ENCODE measurements at places on chromosomes 5 and 9. TPM values are rescaled to one million over a fixed set of nuclear protein-coding genes. Genes with fewer than 3 reads are reported as not detected.
A peak's percentile ranks its signal among the peaks of the same experiment; 100 is the strongest.

PROB1 gene
- 1.6 TPM for total RNA-seq

ANXA1 gene
- total RNA-seq = 407 TPM

VDAC1 gene
- total RNA-seq = 257 TPM

FAM221B gene
- total RNA-seq = not detected

- H3K4me1 ChIP-seq = no peaks in the 10 kb centered on the region
- DNase-seq = no peak
- no peaks in the 10 kb centered on the region for H3K27me3 ChIP-seq
- no peak overlapping the region for H3K4me3 ChIP-seq
- no peak overlapping the region for H3K27ac ChIP-seq
- no peaks in the 10 kb centered on the region for H3K36me3 ChIP-seq
Observed at GRCh38 chr5:58582019-58582802, 664 bp upstream of the RAB3C start.

DNA sequence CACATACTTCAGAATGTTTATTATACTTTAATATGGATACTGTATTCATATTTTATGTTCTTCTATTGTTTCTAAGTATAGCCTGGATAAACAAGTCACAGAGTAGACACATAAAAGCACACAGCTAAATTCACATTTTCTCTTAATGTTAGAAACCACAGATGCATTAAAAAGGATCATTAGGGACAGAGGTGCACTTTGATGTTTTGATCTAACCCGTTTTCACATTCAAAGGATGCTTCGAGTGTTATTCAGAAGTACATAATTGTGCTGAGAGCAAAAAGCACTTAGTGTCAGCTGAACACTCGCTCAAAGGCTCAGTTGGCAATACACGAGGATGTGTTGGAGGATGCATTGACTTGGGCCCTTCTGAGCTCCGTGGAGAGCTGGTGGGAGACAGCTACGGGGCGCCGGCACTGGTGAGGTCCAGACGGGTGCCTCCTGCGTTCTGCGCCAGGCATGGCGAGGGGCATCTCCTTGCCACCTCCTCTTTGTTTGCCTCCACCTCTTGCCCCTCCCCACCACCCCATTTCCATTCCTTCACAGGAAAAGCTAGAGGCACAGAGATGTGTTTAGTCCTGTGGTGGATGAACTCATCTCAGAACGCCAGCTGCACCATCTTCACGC lies 35.5 kb downstream of the MED10 start:
- H3K36me3 ChIP-seq = no peaks in the 10 kb centered on the region
- H3K27ac ChIP-seq = no peak overlapping the region
- peaks cover 13% of the 10 kb centered on the region for H3K27me3 ChIP-seq

DNA sequence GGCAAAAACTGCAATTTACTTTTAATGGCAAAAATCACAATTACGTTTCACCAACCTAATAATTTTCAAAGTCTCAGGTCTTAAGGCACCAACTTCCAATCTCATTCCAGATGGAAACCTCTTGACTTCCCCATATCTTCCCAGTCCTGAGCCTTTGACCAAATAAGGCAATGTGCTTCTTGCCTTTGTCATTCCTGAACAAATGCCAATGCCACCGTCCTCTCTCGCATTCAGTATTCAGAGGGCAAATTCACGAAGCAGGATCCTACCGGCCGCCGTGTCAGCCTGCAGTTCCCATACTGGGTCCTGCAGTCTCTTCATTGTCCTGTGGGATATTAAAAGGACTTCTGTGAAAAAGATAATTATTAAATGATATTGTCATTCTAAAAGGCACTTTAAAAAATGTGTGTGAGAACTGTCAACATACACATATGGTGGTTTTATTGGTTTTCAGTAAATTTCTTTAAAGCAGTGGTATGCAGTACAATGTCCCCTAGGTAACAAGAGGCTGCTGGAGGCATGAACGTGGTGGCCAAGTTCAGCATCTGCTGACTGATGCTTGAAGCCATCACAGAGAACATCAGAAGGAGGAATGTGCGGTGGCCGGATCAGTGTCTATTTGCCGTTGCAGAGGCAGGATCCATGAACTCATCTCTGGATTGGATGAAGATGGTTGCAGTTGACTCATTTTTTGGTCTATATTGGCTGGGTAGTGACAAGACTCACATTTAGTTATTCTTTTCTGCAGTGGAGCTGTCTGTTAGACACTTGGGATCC lies 101.4 kb upstream of the IRX4 start:
- H3K27me3 ChIP-seq = peaks cover 18% of the 10 kb centered on the region
- H3K36me3 ChIP-seq = no peaks in the 10 kb centered on the region
- no peak overlapping the region for H3K27ac ChIP-seq
- no peak overlapping the region for H3K4me3 ChIP-seq
- DNase-seq = no peak
- no peaks in the 10 kb centered on the region for H3K4me1 ChIP-seq

DNA sequence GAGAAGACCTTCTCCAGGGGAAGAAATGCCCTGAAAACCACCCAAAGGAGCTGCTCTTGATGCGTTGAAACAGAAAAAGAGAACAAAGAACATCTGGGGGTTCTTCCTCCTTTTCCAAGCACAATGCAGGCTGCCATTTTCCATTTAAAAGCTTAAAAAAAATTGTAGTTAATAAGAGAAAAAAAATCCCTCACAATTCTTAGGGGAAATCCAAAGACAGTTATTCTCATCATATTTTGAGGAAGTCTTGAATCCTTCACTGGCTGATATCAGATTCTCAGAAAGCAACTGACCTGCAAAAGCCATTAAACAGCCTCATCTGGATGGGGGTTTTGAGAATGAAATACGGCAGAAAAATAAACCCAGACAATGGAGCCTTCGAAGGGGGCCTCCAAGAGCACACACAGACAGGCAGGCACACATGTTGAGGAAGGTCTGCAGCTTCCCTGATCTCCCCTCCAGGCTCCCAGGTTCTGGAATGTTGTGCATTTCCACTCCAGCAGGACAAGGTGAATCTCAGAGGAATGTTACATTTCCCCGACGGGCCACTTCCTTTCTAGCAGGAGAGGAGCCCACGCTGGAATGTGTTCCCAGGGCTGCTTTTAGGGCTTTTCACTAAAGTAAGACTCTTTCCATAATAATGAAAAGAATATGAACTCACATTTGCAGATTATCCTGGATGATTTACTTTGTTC lies 159.4 kb upstream of the S1PR3 start:
- H3K4me1 ChIP-seq = no peaks in the 10 kb centered on the region
- no peaks in the 10 kb centered on the region for H3K36me3 ChIP-seq
- DNase-seq = no peak
- no peaks in the 10 kb centered on the region for H3K27me3 ChIP-seq
- H3K4me3 ChIP-seq = no peak overlapping the region

- no peak overlapping the region for H3K27ac ChIP-seq
- no peak for DNase-seq
- H3K36me3 ChIP-seq = no peaks in the 10 kb centered on the region
- H3K27me3 ChIP-seq = peaks cover 50% of the 10 kb centered on the region
- H3K4me1 ChIP-seq = no peaks in the 10 kb centered on the region
- H3K4me3 ChIP-seq = no peak overlapping the region
Observed at GRCh38 chr5:38259062-38259808, 876 bp downstream of the EGFLAM start.

DNA sequence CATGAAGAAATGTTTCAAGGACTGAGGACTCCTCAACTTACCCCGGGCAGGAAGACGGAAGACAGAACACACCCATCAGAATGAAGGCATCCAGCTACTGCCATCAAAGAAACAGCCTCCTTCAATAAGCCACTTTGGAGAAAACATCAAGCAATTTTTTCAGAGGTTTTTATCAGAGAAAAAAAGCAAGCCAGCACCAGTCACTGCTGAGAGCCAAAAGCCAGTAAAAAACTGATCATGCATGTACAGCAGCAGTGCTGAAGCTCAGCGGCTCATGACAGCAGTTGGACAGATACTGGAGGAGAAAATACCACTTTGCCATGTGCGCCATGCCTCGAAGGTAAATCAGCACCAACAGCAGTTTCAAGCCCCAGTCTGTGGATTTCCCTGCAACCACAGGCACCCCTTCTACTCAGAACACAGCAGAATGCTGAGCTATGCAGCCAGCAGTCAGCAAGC lies 10.1 kb upstream of the ZNF484 start:
- no peaks in the 10 kb centered on the region for H3K4me1 ChIP-seq
- H3K36me3 ChIP-seq = no peaks in the 10 kb centered on the region
- H3K27ac ChIP-seq = no peak overlapping the region
- H3K27me3 ChIP-seq = peaks cover 40% of the 10 kb centered on the region
- no peak overlapping the region for H3K4me3 ChIP-seq
- no peak for DNase-seq

- peak overlapping the region; percentile 13 for H3K4me3 ChIP-seq
- no peaks in the 10 kb centered on the region for H3K27me3 ChIP-seq
- H3K36me3 ChIP-seq = no peaks in the 10 kb centered on the region
- no peak for DNase-seq
Observed at GRCh38 chr5:100904259-100904861, 1.3 kb upstream of the ST8SIA4 start.

GRCh38 chr5:175444060-175444904 lies at the start of gene DRD1:
Gene DRD1 (minus strand): TSS chr5:175444182. CDS start chr5:175443099, 1,083 bp downstream.
- peaks cover 54% of the 10 kb centered on the region for H3K27me3 ChIP-seq
- no peak within 1 kb of the TSS for H3K27ac ChIP-seq
- peak; percentile 31 for DNase-seq
- peaks cover 10% of the 10 kb centered on the region for H3K4me1 ChIP-seq

- H3K4me1 ChIP-seq = no peaks in the 10 kb centered on the region
- H3K4me3 ChIP-seq = no peak overlapping the region
- H3K27ac ChIP-seq = no peak overlapping the region
- no peaks in the 10 kb centered on the region for H3K36me3 ChIP-seq
- DNase-seq = no peak
Observed at GRCh38 chr9:87227456-87227855, 270.2 kb upstream of the DAPK1 start.

DNA sequence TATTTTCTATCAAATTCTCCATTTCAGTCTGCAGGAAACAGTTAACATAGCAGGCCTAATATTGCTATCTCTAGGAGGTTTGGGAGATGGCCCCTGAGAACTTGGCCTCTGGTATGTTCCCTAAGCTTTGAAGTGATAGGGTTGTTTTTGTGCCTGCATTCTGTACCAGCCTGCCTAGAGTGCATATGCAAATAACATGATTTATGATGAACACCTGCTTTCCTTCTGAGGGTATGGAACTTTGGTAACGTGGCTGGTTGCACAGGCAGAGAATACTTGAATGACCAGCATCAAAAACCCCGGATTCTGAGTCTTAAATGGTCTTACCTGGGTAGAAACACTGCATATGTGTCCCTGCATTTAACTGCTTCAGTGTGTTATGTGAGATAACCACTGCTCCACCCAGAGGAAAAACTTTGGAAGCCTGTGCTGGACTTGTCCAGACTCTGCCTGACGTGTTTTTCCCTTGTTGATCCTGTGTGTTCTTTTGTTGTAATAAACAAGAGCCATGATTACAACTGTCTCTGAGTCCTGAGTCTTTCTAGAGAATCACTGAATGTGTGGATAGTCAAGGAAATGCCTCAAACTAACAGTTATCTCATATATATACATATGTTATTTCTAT lies 111.3 kb upstream of the ABCA1 start:
- H3K4me1 ChIP-seq = no peaks in the 10 kb centered on the region
- DNase-seq = no peak

GRCh38 chr9:130176760-130177159 lies 4.6 kb downstream of the NCS1 start:
- no peaks in the 10 kb centered on the region for H3K36me3 ChIP-seq
- H3K4me3 ChIP-seq = no peak overlapping the region
- H3K27me3 ChIP-seq = no peaks in the 10 kb centered on the region
- no peak overlapping the region for H3K27ac ChIP-seq

DNA sequence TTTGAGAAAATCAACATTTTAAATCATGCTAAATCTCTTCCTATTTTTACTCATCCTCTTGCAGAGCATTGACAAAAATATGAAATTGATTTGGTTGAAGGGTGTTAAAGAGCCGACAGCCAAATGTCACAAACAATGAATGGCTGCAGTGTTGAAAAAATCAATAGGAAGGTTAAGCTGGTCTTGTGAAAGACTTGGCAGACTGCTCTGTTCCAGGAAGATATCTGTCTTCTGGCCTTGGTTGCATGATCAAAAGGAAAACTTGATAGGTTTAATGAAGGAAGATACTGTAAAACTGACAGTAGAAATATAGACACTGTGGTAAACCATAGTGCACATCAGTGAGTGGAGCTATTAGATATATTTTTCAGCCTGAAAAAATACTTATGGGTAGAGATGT lies 103.6 kb downstream of the PBX3 start:
- H3K27me3 ChIP-seq = no peaks in the 10 kb centered on the region
- H3K4me1 ChIP-seq = no peaks in the 10 kb centered on the region
- no peaks in the 10 kb centered on the region for H3K36me3 ChIP-seq

DNA sequence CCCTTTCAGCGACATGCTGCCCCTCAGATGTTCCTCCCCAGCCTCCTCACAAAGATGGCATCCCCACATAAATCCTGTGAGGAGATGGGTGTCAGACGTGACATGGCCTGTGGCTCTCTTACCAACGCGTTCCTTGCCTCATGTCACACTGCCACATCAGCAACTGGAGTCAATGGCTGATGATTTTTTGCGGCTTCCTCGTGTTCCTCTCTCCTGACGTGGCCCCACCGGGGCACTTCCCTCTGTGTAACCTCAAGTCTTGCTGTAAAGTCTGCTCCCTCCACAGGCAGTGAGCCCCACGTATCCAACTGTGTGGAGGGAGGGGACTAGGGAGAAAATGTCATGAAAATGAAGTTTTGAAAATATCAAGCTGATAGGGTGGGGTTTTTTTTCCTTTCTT lies 53.2 kb upstream of the SHISAL2B start:
- H3K4me1 ChIP-seq = peaks cover 7% of the 10 kb centered on the region
- H3K27ac ChIP-seq = no peak overlapping the region
- no peak for DNase-seq
- H3K36me3 ChIP-seq = no peaks in the 10 kb centered on the region
- H3K27me3 ChIP-seq = peaks cover 6% of the 10 kb centered on the region

DNA sequence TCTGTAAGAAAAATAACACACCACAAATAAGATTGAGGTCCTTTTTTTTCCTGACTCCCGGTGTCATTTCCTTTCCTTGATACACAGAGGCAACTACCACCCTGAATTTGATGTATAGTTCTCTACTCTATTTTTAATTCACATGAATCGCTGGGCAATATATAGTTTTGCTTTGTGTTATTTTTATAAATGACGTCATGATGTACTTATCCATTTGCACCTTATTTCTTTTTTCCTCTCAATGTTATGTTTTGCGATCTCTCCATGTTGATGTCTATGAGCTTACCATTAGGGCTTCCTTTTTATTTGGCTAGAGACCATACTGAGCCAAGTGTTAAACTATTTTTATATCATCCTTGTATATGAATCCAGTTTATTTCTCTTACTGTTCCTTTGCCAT lies 175.9 kb downstream of the PAPPA start:
- H3K27ac ChIP-seq = no peak overlapping the region
- 0 out of 2 replicates have a peak, but pooled peaks cover 2% of the 10 kb centered on the region for H3K4me1 ChIP-seq

DNA sequence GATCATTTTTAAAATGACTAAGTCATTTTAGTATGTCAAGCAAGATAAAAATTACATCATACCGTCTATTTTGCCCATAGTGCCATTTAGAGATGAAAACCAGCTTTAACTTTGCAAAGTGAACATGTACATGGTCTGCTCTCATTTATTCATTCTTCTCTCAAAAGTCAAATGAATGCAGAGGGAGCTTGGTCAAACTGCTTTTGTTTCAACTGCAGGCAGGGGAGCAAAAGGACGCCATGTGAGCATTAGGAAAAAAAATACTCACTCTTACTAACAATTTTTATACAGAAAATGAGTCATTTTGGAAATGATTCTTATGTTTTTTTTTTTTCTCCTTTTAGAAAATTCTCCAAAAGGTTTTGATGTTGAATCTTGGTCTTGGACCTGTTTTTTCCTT lies 15.7 kb downstream of the SCGB3A1 start:
- peaks cover 72% of the 10 kb centered on the region for H3K36me3 ChIP-seq
- no peak overlapping the region for H3K4me3 ChIP-seq
- no peak for DNase-seq
- no peaks in the 10 kb centered on the region for H3K4me1 ChIP-seq

GRCh38 chr9:8179381-8180053 lies 379.9 kb upstream of the DMAC1 start:
- H3K36me3 ChIP-seq = no peaks in the 10 kb centered on the region
- DNase-seq = no peak
- H3K27me3 ChIP-seq = no peaks in the 10 kb centered on the region
- no peak overlapping the region for H3K27ac ChIP-seq
- H3K4me3 ChIP-seq = no peak overlapping the region
